ENCODE measurements at places on chromosomes 3 and 15. TPM values are rescaled to one million over a fixed set of nuclear protein-coding genes. Genes with fewer than 3 reads are reported as not detected.

DNA sequence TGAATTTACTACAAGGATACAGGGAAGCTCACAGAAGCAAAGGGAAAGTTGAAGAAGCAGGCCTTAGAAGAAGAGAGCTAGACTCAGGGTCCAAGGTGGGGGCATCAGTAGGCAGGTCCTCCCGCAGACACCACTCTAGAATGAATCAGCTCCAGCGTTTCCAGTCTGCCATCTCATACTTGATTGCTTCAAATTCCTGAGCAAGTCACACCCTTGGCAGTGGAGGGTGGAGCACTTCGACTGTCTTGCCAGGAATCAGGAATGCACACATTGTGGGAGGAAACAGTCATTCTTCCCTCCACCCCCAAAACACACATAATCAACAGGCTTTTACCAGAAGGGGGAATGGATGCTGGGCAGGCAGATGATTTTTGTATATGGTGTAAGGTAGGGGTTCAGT lies 78.5 kb downstream of the CHCHD6 start:
- DNase-seq: no peak

PLSCR5 gene
- total RNA-seq: not detected

DNA sequence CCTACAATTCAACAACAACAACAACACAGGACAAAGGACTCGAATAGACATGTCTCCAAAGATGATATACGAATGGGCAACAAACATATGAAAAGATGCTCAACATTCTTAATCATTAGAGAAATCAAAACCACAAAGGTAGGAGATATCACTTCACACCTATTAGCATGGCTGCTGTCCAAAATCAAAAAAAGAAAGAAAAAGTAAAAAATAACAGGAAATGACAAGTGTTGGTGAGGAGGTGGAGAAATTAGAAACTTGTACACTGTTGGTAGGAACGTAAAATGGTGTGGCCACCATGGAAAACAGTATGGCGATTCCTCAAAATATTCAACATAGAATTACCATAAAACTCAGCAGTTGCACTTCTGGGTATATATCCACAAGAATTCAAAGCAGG lies 312.3 kb upstream of the STT3B start:
- no peak for DNase-seq

GRCh38 chr3:151044706-151045105 lies 40.8 kb upstream of the MED12L start:
- no peak for DNase-seq

KLHL24 gene
- 42.6 TPM for total RNA-seq

ADIPOQ gene
- 6.8 TPM for total RNA-seq

DNA sequence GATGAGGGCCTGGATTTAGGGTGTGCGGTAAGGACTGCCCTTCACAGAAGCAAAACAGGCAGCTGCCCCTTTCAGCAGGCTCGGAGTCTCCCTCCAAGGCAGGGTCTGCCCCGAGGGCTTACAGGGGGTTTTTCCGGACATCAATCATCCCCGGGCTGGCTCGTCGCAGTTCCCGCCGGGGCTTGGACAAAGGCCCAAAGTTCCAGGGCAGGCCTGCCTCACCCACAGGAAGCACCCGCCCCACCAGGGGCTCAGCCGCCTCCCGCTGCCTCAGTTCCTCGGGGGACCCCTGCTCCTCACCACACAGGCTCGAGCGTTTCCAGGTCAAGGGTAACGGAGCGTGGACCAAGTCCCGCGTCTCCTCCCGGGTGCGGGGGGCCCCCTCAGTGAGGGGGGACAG lies 27.0 kb downstream of the KIF7 start:
- DNase-seq: no peak

GUCA1C gene
- not detected for total RNA-seq

GRCh38 chr3:27279123-27279522 lies 90.1 kb downstream of the NEK10 start:
- no peak for DNase-seq

FBXW12 gene
- total RNA-seq: not detected

DNA sequence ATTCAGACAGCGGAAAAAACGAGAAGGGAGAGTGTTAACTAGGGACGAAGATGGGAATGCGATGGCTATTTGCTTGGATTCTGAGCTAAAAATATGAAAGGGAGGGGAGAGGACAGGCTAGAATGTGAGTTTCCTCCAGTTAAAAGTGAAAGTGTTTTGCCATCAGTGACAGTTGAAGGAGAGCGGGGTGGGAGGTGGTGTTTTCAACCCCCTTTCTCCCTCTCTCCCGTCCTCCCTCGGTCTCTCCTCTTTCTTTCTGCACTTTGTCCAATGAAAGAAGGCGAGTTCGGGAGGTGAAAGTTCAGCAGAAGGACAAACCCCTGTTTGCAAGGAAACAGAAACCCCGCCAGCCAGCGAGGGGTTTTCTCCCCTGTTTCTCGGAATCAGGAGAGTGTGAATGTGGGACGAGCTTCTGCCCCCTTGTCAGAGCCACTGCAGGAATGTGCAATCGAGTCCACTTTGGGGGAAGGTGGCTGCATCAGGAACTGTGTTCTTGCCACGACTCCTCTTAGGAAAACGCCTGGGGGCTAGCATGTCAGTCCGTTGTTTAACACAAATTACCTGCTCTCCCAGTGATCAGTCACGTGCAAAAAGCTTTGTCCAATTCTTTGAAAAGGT lies 975 bp upstream of the FOXP1 start:
- no peak for DNase-seq

DNA sequence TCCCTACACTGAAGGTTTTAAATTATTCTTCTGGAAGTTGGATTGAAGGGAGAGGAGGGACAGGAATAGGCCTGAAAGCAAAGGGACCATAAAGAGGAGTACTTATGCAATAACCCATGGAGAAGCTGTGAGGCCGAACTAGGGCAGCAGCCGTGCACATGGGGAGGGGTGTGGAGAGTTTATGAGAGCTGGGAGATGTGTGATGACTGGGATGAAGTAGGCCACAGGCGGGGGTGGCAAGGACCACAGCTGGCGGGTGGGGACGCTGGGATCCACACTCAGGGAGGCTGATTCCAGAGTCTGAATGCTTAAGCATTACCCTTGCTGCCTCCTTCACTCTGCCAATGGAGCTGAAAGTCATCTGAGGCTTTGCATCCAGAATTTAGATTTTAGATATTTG lies 123.8 kb downstream of the ARNT2 start:
- DNase-seq: no peak

DNA sequence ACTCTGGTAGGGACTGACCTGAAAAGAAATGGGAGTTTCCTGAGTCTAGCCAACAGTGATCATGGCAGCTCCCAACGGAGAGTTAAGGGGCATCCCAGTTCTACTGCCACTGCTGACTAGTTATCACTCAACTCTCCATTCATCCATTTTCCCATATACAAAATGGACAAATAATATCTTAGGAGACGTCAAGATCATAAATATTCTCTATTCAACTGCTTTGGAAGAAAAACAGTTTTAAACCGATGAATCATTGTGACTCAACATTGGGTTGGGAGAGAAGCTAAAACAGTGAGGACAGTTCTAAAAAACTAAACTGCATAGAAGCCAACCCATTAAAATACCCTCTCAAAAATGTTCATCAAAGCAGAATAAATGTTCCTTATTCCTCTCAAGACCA lies 57.6 kb upstream of the CHRM5 start:
- DNase-seq: no peak

DNA sequence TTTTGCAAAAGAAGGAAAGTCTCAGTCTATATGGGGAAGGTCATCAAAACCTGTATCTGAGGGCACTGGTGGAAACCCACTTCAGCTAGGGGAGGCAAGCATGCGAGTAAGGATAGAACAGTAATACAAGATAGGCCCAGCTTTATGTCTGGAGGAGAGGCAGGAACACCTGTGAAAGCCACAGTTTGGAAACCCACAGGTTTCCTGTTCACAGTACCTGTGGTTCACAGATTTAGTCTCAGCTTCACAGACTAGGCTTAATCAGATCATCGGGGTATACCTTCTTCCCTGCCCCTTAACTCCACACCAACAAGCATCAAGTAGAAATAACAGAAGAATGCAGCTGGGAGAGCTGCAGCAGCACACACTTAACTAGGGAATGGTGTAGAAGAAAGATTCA lies 36.2 kb downstream of the C2CD4B start:
- DNase-seq: no peak

DNA sequence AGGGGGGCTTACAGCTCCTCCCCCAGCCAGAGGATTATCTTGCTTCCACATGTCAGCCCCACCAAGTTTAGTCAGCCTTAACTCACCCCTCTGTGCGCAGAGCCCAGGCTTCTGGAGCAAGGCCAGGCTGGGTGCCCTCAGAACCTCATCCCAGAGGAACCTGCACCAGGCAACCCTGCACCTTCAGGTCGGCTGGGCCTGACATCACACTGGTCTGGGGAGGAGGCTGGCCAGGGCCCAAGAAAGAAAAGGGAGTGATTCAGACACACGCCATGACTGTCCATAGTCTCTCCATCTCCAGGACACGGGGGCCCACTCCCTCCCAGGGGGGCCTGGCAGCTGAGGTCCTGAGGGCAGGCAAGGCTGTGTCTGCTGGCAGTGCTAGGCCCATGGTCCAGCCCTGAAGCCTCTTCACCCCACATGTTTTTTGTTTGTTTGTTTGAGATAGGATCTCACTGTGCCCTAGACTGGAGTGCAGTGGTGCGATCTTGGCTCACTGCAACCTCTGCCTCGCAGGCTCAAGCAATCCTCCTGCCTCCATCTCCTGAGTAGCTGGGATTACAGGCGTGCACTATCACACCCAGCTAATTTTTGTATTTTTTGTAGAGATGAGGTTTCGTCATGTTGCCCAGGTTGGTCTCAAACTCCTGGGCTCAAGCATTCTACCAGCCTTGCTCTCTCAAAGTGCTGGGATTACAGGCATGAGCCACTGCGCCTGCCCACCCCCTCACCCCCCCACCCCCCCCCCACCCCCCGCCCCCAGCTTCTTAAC lies 11.1 kb downstream of the TNK2 start:
- no peak for DNase-seq

DNA sequence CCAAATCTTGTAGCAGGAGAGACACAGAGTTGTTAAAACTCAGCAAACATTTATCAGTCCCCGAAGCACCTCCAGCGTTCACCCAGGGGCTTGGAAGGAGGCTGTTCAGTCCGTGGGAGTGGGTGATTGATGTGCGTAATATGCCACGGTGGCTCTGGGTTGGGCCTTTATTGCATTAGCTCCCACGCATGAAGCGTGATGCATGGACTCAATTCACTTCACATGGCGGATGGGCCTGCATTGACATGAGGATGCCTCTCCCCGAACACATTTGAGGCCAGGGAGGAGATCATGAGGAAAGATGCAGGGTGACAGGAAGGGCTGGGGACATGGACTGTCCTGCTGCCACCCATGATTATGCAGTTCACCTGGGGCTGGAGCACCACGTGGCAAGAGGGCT lies 126.5 kb downstream of the FAM43A start:
- DNase-seq: no peak

GPR62 gene
- total RNA-seq: not detected

DNA sequence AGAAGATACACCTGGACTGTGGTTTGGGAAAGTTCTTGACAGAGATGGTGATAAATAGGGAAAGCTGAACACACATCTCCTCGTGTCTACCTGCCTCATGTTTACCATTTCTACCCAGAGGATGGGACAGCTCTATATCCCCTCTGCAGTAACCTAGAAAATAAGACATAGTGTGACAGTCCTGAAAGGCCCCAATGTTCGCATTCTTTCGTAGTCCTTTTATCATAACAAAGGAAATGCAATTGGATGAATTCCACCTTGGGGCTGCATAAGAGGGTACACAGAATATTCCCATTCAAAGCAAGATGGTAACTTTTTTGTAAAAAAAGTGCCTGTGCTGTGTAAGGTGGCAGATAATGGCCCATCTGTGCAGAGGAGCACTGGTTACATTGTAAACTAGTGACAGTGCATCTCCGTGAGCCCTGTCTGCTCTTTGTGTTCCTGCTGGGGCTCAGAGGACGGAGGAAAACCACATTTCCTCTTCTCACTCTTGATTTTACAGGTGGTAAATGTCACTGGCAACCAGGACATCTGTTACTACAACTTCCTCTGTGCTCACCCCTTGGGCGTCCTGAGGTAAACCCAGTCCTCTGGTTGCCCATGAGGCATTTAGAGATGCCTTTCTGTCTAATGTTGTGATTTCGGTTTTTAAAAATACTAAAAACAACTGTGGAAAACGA lies 74.3 kb downstream of the SIDT1 start:
- no peak for DNase-seq

DNA sequence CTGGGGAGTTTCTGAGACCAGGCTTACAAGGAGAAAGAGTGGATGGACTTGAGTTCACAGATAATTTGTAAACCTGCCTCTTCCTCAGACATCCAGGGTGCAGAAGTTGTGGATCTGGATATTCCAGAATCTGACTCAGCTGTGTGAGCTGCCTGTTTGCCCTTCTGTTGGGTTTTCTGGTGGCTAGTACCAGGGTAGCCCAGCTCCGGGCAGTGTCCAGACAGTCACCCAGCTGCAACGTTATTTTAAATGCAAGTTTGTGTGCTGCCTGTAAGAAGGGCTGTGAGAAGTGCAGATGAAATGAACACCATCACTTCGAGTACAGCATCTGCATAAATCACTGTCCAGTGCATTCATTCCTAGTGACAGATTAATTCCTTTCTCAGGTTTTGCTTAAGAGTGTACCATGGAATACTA lies 1053.0 kb downstream of the TUSC7 start:
- DNase-seq: no peak

AMT gene
- total RNA-seq: 7.2 TPM

GRCh38 chr15:31279221-31280045 lies 47.2 kb upstream of the KLF13 start:
- no peak for DNase-seq

DNA sequence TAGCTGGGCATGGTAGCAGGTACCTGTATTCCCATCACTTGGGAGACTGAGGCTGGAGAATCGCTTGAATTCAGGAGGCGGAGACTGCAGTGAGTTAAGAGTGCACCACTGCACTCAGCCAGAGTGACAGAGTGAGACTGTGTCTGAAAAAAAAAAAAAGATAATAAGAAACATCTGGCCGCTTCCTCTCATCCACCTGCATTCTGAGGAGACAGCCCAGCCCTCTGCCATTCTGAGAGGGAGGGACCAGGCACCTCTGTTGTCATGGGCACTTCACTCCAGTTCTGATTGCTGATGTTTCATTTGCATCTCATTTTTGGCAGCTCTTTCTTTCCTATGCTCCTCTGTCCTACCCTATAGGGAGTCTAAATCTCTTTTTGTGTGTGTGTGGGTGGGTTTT lies 36.4 kb upstream of the GSK3B start:
- DNase-seq: no peak

DAG1 gene
- total RNA-seq: 171 TPM

TGM4 gene
- not detected for total RNA-seq

- no peak for DNase-seq
Observed at GRCh38 chr3:42988097-42988496, 9.0 kb downstream of the GASK1A start.

DNA sequence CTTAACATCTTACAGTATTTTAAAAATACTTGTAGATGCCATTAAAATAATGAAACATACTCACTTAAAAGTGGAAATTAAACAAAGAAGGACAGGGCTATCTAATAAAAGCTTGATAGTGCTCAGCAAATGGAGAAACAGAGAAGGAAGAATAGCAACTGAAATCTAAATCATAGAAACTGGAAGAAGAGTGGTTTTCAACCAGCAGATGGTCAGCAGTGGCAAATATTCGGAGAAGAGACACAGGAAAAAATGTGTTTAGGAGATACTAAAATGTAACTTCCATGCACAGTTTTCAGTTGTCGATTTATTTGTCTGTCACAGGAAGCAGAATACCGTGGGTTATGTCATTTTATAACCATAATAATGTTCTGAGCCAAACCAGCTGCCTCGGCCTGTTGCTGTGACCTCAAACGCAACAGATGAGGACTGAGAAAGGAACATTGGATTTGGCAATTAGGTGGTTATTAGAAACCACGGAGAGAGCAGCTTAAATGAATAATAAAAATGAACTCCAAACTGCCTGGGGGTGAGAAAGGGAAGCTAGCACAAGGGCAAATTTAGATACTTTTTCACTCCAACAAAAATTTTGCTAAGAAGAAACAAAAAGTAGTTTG lies 246.6 kb upstream of the KCNMB2 start:
- DNase-seq: no peak

GRCh38 chr3:60756241-60757030 lies 494.8 kb downstream of the FHIT start:
- no peak for DNase-seq

Data from thoracic aorta (tissue), 2 donors.